ENCODE measurements at places on chromosomes 2 and 18. TPM values are rescaled to one million over a fixed set of nuclear protein-coding genes. Genes with fewer than 3 reads are reported as not detected.

DNA sequence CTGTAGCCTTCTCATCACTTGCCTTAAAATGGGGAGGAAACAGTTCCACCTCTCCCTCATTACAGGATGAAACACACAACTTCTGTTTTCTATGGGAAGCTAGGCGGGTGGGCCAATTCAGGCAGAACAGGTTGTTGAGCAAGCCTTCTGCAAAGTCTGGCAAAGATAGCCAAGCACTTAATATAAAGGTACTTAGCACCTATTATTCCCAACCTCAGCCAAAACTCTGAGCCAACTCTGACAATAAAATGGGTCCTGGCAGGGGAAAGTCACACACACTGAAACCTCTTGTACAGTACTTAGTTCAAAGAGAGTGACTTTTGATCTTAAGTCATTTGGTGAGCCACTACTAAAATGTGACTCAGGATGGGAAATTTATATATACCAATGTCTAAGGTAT lies 15.8 kb upstream of the SOCS6 start:
- no peak for DNase-seq

GRCh38 chr2:18814387-18814786 lies 225.0 kb upstream of the NT5C1B start:
- DNase-seq: no peak

DNA sequence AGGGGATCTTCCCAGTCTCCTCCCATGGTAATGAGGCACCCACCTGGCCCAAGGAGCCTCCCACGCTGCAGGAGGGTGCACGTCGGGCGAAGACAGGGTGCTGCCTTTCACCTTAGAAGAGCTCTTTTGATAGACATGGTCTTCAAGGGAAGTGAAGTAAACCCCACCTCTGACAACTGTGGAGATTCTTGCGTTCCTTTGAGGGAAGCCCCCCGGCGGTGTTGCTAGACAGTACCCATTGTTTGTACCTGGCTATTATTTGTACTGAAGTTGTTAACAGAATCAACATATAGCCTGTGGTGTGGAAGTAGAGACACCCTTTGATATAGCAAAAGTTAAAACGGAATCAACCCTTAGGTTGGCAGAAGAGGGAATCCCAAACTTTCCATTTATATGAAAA lies 648.0 kb downstream of the GALR1 start:
- no peak for DNase-seq

Gene CXCR2
- total RNA-seq: not detected

GRCh38 chr2:33375054-33375453 lies 101.4 kb upstream of the RASGRP3 start:
- no peak for DNase-seq

DNA sequence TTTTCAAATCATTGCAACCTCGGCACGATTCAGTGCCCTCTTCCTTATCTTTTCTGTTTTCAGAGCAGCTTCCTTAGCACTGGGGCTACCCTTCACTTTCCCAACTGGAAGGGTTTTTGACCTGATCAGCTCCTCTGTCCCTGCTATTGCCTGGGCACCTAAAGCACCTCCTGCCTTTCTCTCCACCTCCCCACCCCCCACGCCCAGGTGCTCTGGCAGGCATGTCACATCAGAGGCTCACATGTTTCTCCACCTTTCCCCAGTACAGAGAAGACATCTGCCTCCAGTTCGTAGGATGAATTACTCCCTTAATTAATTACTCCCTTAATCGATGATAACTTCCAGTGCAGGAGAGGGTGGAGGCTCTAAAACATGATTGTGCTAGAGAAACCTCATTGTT lies 88.7 kb upstream of the LCLAT1 start:
- DNase-seq: no peak

Gene OTOF
- 0.60 TPM for total RNA-seq

GRCh38 chr2:73212098-73212447 lies 2.0 kb upstream of the SMYD5 start:
- no peak for DNase-seq

- no peak for DNase-seq
These were observed 1206.8 kb upstream of the NRXN1 start for GRCh38 chr2:52238782-52239181.

DNA sequence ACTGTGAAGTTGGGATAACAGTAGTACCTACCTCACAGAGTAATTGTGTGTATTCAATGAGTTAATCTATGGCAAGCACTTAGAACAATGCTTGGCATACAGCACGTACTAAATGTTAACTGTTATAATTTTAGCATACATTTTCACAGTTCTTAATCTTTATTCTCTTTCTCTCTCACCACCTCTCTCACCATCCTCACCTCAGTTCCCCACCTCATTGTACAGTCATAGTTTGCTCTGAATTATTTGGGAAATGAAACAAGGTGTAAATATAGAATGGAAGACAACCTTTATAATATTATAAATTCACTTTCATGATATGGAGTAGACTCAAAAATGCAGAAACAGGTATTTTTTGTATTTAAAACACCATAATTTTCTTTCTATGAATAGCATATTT lies 40.0 kb upstream of the DNAH7 start:
- DNase-seq: no peak

Gene NBAS
- 28.5 TPM for total RNA-seq

Gene SLC9A2
- total RNA-seq: 0.05 TPM

DNA sequence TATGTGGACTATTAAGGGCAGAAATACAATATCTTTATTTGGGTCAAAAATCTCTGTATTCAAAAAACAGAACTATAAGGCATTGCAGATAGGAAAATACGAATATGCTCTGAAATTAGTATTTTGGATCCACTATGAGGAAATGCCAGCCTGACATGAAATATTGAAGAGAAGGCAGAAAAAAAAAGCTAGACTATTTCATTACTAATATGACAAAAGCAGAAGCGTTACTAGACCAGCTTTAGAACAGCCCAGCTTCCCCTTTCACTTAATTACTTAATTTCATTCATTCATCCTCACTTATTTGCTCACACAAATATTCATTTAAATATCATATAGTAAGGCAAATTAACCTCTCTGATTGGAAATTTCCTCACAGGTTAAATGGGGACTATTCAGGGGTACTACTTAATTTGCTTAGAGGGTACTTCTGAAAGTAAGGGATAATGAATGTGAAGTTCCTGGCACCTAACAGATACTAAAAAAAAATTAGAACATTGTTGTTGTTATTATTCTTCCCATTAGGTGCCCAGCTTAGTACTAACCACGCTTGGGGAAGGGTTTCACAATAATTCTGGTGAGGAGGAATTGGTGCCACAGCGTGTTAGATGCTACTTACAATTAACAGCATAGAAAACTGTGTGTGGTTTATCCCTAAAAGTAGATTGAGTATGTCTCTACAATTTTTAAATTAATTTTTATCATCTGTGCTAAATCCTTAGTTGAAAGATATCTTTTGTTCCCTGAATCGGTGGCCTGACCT lies 71.1 kb upstream of the CTLA4 start:
- no peak for DNase-seq

DNA sequence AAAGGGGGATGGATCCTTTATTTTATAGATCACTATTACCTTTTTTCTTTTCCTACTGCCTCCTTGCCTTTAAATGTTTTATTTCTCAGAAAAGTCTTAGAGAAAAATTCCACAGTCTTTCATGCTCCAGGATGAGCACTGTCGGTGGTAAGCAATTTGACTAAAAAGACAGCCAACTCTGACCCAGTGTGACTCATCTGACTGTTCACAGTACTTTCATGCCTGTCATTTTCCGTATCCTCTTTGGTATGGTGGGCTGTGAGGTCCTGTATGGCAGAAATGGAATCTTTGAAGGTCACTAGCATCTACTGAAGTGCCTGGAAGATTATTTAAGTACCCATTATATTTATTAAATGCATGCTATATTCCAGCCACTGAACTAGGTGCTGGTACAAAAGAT lies 2.1 kb upstream of the RFTN2 start:
- no peak for DNase-seq

DNA sequence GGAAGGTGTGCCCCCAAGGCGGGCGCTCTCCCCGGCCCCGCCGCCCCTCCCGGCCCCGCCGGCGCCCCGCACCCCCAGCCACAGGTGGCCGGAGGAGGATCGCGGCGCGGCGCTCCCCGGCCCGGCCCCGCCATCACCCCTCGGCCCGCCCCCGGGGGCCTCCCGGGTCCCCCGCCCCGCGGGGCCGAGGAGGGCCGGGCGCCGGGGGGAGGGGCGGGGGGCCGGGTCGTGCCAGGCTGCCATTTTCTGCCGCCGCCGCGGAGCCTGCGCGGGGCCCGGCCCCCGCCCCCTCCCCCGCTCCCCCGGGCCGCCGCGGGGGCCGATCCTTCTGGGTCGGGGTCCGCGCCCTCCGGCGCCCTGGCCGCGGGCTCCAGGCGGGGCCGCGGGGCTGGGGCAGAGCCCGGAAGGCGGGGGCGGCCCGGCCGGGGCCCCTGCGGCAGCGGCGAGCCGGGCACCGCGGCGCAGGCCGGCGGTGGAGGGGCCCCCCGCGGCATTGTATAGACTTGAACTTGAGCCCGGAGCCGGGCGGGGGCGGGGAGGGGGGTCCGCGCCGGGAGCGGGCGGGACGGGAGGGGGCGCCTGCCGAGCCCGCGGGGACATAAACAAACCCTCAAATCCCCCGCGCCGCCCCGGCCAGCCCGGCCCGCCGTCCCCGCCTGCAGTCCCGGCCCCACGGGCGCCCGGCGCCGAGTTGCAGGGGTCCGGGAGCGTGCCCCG lies 556 bp downstream of the DNMT3A start:
- DNase-seq: no peak

GRCh38 chr2:44136252-44136651 lies 32.4 kb upstream of the PPM1B start:
- no peak for DNase-seq

DNA sequence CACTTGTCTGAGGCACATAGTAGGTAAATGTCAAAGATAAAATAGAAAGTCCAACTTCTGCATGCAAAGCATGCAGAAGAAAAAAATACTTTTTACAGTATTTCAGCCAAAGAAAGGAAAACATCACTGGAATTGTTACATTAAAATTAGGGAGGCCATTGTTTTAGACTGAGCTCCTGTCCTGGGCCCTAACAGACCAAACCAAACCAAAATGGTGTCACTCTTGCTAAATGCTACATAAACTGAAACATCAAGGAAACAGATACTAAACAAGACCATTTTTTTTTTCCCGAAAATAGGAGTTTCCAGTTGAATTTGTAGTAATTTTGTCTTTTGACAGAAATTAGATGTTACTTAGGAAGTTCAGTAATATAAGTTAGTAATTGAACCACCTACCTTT lies 508.8 kb downstream of the DSC3 start:
- no peak for DNase-seq

DNA sequence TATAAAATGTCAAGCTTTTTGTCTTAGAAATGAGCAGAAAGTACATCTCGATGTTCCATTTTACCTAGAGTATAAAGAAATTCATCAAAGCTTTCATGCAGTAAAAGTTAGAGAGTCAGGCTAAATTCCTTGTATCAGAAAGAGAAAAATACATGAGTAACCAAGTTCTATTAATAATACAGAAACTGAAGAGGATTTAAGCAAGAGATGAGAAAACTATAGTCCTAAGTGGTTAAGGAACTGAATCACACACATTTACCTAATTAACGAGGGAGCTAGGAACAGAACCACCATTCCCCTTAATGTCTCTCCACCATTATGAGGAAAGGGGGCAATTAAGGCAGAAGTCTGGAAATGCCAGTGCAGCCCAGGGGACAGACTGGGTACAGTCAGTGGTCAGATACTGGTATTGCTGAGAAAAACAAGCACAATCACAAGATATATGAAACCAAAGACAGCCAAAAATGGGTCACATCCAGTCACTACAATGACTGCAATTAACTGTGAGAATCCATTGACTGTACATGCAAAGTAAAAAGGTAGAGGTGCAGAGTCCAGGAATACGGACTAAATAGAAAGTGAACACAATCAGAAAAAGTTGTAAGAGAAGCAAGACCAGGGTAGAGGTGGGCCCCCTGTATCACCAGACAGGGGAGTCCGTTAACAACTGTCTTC lies 23.9 kb downstream of the MAP4K3 start:
- no peak for DNase-seq

GRCh38 chr18:31954349-31954748 lies 11.4 kb upstream of the TRAPPC8 start:
- DNase-seq: no peak

GRCh38 chr2:189285349-189285748 lies 105.8 kb upstream of the COL5A2 start:
- no peak for DNase-seq

- no peak for DNase-seq
These were observed 273.9 kb downstream of the MBD2 start for GRCh38 chr18:53950545-53950944.

DNA sequence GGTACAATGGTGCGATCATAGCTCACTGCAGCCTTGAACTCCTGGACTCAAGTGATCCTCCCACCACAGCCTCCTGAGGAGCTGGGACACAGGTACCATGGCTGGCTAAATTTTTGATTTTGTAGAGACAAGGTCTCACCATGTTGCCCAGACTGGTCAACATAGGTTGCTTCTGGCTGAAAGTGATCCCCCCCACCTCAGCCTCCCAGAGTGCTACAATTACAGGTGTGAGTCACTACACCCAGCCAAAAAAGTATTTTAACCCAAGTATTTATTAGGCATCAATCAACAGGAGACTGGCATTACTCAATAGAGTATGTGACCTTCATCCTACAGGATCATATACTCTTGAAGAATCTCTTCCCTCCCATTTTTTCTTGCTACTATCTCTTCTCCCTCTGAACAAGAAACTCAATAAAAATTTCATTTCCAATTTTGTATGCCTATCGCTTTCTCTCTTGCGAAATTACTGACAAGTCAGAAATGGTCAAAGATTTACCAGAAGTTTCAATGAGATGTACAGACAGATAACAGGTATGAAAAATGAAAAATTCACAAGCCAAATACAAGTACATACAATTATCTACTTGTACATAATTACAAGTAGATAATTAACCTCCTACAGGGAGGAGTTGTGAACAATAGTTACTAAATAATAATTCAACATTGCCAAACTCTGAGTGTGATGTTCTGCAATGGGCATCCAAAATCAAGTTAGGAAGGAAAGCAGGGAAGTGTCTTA lies 34.9 kb upstream of the CCNT2 start:
- DNase-seq: no peak

Gene TLX2
- total RNA-seq: not detected

DNA sequence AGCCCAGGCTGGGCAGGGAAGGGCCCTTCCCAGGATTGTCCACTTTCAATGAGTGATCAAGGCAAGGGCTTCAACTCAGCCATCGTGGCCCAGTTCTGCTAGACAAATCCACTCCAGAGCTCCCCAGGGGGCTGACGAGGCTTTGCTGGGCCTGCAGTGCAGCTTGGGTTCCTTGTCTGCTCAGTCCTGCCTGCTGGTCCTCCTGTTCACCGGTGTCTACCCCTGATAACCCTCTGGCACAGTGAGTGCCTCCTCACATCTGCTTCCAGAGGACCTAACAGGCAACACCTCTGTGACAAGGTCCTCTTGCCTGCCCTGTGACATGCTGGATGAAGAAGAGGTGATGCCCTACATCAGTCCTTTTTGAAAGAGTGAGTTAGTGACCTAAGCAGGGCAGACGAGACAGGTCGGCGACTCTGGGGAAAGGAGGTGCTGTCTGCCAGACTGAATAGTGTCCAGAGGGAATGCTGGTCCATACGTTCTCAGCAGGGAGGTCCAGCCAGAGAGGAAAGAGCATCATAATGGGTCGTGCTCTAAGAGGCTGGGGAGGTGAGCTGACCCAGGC lies 20.9 kb upstream of the KCNF1 start:
- no peak for DNase-seq

Gene MBD2
- 119 TPM for total RNA-seq

Gene PLCL1
- total RNA-seq: 1.8 TPM

Gene MAPRE2
- 38.4 TPM for total RNA-seq

Data from activated T-cell treated with anti-CD3 and anti-CD28 coated beads, Interleukin-2, amount 50 U/mL, for 4 hours (primary cell).